ENCODE measurements at places on chromosomes 11 and 22.

DNA sequence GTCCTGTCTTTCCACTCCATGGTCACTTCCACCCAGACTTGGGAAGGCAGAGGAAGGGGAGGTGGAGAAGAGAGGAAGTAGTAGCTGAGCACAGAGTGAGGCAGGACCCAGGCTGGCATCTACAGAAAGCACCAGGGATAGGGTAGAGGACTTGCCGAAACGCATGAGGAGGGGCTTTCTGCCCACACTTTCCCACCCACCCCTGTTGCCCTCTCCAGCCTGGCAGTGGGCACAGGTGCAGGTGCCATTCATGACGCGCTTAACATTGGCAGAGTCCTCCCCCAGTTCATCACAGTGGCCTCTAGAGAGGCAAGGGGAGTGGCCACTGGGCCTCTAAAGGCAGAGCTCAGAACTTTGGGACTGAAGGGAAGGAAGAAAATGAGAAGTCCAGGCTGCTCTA lies 81.9 kb downstream of the FEZ1 start:
- DNase-seq: no peak

- DNase-seq: peak; percentile 46
Measured at GRCh38 chr22:20118300-20119020, 1.4 kb upstream of the TRMT2A start.

DNA sequence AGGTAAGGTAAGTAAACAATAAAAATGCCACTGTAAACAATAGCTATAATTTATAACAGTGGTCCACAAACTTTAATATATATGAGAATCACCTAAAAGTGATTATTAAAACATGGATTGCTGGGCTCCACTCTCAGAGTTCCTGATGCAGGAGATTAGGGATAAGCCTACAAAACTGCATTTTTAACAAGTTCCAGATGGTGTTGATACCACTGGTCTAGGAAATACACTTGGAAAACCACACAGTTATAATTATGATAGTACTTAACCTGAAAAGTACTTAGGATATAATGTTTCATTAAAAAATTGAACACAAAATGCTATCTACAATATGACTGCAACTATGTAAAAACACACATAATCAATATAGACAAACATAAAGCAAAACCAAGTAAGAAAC lies 20.4 kb downstream of the FCHSD2 start:
- no peak for DNase-seq

DNA sequence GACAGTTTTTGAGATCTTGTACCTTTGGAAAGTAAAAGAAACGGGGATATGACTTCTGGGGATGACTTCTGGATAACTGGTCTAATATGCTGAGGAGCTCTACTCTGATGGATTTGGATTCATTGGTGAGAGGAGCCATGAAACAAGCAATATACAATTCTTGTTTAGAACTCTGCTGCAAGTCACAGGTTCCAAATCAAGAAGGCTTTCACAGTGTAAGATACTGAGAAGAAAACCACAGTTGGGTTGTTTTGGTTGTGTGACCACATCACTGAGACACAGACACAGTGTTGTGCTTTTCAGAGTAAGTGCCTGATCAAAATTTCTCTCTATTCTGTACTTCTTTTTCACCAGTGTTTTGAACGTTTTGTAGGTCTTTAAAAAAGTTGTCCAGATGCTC lies 13.1 kb upstream of the UCP2 start:
- no peak for DNase-seq

- no peak for DNase-seq
Measured at GRCh38 chr22:16824716-16825687, at the start of gene XKR3. XKR3 (minus strand) TSS chr22:16825411; CDS start chr22:16808073, 17,338 bp downstream.

GRCh38 chr11:3207526-3208189 lies 11.0 kb downstream of the MRGPRG start:
- DNase-seq: no peak

DNA sequence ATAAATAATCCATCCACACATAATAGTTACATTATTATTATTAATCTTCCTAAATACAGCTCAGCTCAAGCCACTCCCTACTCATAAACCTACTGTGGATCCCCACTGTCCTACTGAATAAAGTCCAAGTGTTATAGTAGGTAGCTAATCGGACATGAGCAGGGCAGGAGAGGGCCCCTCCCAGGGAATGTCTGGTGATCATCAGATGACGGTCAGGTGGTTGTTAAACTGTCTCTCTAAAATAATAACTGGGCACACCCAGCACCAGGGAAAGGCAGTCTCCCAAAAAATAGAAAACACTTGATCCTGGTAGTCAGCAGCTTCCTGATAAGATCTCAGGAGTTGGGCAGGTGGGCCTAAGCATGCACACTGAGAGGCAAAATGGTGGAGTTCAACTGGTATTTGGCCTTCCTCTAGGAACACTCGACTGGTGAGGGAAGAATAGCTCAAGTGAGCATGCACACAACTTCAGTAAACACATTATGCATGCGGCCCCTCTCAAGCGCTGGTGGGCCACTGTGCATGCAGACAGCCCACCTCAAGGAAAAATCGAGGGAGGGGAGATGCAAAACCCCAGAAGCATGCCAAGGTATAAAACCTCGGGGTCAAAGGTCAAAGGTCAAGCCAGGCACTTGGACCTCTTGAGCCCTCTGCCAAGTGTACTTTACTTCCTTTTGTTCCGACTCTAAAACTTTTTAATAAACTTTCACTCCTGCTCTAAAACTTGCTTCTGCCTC lies 65.0 kb downstream of the LRRC32 start:
- DNase-seq: no peak

GRCh38 chr22:17862646-17863181 lies 88.4 kb upstream of the BID start:
- DNase-seq: no peak

DNA sequence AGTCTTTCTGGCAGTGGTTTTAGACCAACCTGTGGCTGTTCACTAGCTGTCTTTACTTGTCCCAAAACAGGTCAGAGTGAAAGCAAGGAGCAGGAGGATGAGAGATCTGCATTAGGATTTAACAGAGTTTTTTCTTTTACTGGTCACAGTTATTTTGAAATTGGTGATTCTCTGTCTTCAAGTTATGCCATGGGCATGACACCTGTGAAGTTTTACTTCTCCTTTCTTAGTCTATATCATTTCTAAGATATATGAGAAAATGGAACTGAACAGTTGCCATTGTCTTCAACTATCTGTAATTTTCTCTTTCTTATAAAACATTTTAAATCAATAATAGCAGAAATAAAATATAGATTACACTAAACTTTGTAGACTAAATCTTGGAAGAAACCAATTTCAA lies 60.6 kb downstream of the TRPC6 start:
- DNase-seq: no peak

DNA sequence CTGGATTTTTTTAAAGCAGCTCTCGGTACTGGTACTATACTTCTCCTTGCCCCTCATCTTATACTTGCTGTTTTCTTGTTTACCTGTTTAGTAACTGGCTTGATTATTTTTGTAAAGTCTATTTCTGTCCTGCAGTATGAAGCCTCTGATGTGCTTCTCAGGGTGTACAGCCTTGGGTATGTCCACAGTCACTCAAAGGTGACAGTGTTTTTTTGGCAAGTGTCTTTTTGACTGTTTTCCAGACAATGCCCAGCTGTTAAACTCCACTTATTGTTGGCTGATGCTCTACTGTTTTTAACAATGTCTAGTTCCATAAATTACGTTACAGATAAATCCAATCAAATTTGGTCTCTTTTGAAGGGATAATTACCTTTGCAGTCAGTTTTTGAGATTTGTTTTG lies 475.2 kb downstream of the JRKL start:
- no peak for DNase-seq

DNA sequence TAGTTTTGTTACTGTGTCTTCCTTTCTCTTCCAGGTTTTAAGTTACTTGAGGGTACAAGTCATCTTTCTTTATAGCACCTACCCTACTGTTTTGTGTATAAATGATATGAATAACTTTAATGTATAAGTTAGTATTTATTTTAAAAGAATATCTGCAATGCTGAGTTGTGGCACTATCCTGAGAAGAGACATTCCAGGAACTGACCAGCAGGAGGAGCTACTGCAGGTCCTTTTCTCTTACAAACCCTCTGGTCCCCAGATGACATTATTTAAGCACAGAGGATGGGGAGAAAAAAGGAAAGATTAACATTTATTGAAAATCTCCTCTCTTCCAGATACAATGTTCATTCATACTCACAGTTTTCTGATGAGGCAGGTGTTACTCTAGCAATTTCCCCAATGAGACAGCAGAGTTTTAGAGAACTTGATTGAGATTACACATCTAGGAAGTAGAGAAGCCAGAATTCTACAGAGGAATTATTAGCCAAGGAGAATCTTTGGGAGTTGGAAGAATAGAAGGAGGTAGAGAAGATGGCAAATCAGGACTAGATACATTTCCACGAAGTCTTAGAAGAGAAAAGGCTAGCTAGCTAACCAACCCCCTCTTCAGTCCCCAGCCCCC lies 541.2 kb upstream of the API5 start:
- no peak for DNase-seq

All from Right ventricle myocardium inferior (tissue), 1 donor.